Cortex of kidney (tissue), 1 donor: ENCODE measurements at places on chromosomes 3 and 15.

- no peak for DNase-seq
Observed at GRCh38 chr3:42589382-42590109, 1.1 kb upstream of the SS18L2 start.

DNA sequence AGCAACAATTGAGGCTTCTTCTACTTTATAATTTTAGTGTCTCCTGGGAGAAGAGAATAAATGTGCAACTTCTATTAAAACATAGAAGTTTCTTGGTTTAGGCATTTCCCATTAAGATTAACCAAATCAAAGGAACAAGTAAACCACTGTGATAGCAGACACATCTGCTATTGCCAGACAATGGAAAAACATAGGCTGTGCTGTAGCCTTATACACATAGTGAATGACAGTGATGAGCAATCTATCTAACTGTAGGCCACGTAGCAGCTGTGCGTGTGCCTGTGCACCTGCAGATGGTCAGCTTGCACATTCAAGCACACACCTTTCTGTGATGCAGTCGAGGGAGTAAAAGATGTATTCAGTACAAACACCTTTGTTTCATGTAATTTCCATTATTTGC lies 32.7 kb downstream of the GNB4 start:
- DNase-seq, result no peak

- no peak for DNase-seq
Observed at GRCh38 chr3:130839813-130840212, 54.1 kb upstream of the ATP2C1 start.

- DNase-seq, result no peak
Observed at GRCh38 chr3:80688814-80689213, 921.0 kb upstream of the ROBO1 start.

DNA sequence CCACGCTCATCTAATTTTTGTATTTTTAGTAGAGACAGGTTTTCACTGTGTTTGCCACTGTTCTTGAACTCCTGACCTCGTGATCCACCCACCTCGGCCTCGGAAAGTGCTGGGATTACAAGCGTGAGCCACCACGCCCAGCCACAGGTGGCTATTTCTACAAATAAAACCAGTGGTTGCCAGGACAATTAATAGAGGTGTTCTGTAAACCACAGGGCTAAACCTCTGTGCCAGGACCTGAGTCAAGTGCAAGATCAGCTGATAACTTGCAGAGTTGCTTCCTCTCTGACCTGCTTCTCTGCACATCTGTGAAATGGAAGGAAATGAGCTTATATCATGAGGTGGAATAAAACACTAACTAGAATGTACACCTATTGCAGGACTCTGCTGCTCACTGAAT lies 72.8 kb downstream of the CD200R1L start:
- DNase-seq, result no peak

- no peak for DNase-seq
Observed at GRCh38 chr15:33126559-33127290, 67.8 kb downstream of the FMN1 start.

- DNase-seq, result no peak
Observed at GRCh38 chr3:52848617-52849016, 13.8 kb upstream of the MUSTN1 start.

DNA sequence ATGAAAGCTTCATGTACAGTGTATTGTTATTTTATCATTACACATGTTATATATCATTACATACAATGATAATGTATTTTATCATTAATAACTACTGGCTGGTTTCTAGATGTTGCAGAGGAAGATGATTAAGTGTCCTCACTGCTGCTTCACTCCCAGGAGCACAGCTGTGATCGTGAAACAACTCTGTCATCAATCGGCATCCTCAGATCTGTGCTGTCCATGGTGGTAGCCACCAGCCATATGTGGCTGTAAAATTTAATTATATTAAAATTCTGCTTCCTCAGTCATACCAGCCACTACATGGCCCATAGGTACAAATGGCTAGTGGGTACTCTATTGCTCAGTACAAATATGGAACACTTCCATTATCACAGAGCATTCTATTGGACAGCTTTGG lies 379.4 kb upstream of the CFAP20DC start:
- DNase-seq, result no peak

DNA sequence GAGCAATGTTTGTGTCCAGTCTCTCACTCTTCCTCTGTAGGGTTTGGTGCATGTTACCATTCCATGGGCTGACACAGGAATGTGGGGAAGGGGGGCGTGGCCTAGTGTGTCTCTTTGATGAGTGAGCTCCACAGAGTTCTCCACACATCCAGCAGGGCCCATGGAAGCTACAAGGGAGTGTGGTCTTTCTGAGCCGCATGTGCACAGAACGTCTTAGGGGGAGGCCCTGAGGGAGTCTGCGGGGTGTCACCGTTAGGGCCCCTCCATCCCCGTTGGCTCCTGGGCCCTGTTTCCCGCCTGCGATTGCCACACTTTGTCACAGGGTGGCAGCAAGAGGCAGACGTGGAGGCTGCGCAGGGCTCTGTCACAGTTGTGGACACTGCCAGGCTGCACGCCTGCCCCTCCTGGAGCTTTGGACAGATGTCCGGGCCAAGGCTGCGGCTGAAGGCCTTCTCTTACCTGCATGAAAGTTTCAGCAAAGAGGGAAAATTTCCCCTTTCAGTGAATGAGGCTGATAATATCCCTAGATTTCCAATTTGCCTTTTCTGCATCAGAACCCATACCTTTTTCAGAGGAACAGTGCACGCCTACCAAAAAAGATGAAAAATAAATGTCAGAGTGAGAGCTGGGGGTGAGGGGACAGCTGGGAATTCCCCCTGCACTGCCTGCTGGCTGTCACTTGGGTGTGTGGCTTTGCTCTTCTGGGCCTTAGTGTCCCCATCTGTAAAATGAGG lies 24.3 kb downstream of the CACNA2D3 start:
- DNase-seq, result no peak

DNA sequence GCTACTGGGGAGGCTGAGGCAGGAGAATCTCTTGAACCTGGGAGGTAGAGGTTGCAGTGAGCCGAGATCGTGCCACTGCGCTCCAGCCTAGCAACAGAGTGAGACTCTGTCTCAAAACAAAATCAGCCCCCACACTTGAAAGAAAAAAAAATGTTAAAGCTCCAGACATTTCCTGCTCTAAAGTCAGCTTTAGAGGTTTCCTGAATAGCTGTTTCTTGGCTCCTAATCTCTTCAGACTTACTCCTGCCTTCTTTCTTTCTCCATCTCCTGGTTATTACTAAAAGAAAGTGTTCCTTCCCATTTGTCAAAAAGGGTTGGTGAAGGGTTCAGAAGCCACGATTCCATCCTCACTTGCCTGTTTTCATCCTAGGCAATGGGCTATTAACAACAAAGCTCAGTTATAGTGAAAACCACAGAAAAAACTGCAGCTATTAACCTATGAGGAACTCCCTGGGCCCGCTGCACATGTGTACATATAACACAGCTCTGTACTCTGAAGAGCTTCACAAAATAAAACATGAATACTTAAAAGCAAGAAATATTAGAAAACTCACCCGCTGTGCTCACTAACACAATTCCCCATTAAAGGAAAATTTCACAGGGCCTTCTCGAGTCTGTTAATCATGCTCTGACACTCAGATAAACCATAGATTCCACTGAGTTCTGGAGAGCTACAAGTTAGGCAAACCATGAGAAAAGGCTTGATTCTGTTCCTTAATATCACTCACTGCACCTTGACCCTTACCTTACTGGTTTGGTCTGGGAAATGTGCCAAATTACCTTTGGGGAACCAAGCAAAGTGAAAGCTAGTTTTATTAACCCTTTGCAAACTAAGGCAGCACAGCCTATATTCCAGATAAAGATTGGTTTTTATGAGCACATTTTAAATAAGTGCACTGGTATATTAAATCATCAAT lies 89.9 kb upstream of the TSPAN3 start:
- no peak for DNase-seq

- DNase-seq, result no peak
Observed at GRCh38 chr15:43974852-43975251, 148.1 kb downstream of the WDR76 start.

- no peak for DNase-seq
Observed at GRCh38 chr3:64556046-64556445, 131.8 kb downstream of the ADAMTS9 start.

GRCh38 chr3:51706788-51707731 lies at the start of gene GRM2:
Gene GRM2, plus strand, starts transcription at chr3:51707068. Its CDS starts 1,916 bp downstream, at chr3:51708984.
- no peak for DNase-seq

GRCh38 chr3:113018536-113019181 lies 27.9 kb downstream of the GTPBP8 start:
- DNase-seq, result no peak

GRCh38 chr15:89321521-89322410 lies 12.9 kb downstream of the POLG start:
- no peak for DNase-seq

DNA sequence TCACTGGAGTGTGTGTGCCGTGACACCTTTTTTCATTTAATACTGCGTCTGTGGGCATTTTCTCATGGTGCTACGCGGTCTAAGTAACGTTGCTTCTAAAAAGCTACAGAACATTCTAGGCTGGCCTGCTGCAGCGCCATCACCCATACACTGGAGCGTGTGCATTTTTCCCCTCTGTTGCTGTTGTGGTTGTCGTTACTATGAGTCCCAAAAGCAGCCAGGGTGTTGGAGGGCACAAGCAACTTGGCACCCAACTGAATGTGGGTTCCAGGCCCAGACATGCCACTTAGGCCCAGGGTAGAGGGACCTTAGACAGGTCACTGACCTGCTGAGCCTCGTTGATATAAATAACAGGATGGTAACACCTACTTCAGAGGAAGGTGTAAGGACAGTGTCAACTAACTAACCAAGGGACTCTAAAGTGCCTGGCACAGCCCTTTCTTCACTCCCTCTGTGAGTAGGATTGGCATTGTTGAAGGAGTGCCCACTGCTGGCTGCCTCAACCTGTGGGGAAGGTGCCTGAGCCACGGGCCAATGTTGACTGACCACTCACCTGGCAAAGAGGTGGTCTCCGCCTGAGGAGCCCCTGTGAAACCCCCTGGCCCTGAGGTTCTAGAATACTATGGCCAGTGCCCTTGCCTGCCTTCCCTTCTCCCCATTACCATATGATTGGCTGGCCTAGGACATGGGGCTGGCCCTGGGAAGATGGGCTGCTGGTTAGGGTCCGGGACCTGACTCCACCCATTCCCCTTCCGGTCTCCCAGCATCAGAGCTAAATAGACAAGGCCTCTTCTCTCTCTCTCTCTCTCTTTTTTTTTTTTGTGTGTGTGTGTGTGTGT lies 3.5 kb downstream of the CSK start:
- no peak for DNase-seq

- no peak for DNase-seq
Observed at GRCh38 chr3:134864636-134865035, 69.6 kb downstream of the EPHB1 start.

GRCh38 chr3:120094776-120095225 lies 554 bp upstream of the GSK3B start:
- DNase-seq, result peak; percentile 99

- no peak for DNase-seq
Observed at GRCh38 chr3:86563400-86563970, 427.5 kb downstream of the VGLL3 start.

GRCh38 chr15:73326157-73326556 lies 42.6 kb downstream of the HCN4 start:
- no peak for DNase-seq

DNA sequence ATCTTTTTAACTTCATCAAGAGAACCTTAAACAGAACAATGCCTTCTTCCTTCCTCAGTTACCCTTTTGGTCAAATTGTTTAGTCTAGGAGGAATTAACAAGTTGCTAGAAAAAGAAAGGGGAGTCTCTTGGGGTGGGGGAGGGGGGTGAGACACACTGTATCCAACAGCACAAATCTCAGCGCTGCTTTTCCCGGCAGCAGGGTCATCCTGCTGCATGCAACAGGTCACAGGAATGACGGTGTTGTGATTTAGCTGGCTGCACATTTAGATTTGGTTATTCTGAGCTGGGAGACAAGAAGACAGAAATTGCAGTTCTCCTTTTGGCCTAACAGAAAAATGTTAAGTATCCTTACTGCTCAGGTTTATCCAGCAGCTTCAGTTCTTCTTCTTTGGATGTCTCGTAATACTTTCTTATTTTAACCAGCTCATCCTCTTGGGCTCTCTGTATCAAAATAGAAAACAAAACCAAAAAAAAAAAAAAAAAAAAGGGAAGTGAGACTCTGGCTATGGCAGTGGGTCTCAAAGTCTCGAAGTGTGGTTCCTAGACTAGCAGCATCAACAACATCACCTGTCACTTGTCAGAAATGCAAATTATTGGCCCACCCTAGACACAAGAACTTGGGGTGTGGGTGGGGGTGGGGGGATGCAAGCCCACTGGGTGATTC lies 190.5 kb downstream of the GREM1 start:
- no peak for DNase-seq
